NCI-H1694 treated with DMSO at 0.1 percent for 48 hours (cell line): ENCODE measurements at places on chromosomes 12 and 14.

DNA sequence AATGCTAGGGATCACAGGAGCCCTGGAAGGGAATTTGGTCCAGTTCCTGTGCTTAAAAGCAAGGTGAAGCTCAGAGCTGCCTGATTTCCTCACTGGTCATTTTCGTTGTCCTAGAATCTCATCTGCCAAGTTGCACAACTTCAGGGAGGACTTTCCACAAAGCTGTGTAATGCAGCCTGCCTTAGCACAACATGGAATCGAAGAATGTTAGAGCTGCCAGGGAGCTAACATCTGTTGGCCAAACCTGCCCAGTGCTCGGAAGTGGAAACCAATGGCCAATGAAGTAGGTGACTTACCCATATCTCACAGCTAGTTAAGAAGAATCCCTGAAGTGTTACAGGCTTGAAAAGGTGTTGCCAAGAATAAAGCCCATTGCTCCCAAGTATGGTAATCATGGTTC lies 79.9 kb upstream of the SSTR1 start:
- no peak for DNase-seq

DNA sequence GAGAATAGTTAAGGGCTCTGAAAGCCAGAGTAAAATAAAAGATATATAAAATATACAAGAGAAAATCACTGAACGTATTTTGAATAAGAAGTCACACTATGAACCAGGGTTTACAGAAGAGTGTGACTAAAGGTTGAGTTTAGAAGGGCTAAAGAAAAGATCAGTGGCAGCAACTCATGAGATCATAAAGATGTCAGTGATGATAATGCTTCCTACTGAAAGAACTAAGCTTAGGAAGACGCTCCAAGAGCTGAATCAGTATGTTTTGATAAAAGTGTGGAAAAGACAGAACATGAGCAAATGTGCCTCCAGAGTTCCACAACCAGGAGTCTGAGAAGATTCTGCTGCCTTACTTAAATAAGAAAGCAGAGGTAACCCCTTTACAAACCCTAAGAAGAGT lies 74.6 kb downstream of the KITLG start:
- no peak for DNase-seq

- DNase-seq = no peak
Observed at GRCh38 chr12:52952076-52952801, 3.3 kb downstream of the KRT18 start.

DNA sequence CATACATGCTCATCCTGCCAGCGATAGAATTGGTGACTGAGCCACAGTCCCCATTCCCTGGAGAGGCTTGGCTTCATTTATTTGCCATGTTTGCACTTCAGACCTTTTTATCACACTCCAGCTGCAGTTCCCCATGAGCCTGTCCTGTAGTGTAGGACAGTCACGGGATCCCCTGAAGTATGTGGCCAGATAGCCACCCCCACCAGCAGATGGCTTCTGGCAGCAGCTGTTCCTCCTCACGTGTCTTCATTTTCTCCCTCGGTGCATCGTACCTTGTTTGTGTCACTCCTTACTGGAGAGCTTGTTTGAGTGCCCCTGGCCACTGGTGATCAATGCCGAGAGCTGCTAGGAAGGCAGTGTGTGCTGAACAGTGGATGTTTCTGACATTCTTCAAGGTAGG lies 40.2 kb downstream of the UBE3B start:
- DNase-seq = no peak

DNA sequence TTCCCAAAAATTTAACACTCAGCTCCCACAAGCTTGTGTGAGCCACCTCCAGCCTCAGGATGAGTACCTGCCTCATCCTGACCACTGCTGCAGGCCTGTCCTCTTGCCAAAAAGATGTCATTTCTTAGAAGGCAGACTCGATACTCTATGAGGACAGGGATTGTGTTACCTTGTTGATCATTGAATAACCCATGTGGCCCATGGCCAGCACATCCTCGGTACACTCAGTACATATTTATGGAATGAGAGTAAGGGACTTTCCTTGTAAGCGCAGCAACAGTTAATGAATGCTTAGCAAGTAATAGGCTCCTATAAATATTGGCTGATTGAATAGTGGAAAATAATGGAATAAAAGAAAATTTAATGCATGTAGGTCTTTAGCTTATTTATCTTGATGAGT lies 15.3 kb upstream of the DGLUCY start:
- DNase-seq = no peak

- DNase-seq = no peak
Observed at GRCh38 chr14:94089479-94089878, 8.4 kb downstream of the IFI27L1 start.

GRCh38 chr12:72605975-72606374 lies 333.8 kb downstream of the TRHDE start:
- no peak for DNase-seq

DNA sequence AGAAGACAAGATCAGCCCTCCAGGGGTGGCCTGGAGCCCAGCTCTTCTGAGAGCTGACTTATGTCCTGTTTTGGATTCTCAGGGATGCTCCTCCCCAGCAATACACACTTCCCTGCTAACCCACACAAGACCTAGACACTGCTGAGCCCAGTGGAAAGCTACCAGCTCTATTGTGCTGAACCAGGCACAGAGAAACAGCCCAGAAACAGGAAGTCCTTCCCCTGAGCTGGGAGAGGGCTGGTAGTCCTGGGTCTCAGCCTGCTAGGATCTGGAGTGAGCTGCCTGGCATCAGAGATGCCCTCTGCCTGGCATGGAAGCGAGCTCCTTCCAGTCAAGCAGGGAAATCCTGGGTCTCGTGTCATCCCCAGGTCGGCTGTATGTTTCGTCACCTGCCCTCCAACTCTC lies 1.2 kb upstream of the LAG3 start:
- DNase-seq = no peak

DNA sequence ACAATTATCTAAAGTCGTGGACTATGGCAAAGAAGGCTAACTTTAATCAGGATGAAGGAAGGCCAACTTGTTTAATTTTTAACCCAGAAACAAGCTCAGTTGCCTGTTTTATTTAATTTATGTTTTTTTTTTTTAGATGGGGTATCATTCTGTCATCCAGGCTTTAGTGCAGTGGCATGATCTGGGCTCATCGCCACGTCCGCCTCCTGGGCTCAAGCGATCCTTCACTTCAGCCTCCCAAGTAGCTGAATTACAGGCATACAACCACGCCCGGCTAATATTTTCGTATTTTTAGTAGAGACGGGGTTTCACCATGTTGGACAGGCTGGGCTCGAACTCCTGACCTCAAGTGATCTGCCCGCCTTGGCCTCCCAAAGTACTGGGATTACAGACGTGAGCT lies 19.7 kb downstream of the NUDT4 start:
- no peak for DNase-seq

DNA sequence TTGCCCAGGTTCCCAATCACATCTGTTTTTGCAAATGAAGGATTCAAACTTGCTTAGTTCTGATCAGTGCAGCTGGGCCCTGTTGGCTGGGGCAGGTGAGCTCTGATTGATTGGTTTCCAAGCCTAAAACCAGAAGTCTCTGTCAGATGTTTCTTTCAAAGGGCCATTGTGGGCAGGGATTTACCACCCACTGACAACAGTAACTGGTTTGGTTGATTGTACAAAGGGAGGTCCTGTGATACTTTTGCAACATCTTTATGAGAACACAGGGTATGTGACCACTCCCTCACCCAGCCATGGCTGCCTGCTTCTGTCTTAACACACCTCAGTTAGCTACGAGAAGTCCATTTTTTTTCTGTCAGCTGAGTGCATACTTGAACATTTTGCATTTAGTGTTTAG lies 184.1 kb downstream of the FLRT2 start:
- no peak for DNase-seq

GRCh38 chr12:13277293-13277692 lies 80.8 kb downstream of the EMP1 start:
- DNase-seq = no peak

GRCh38 chr14:100549834-100550625 lies 37.2 kb downstream of the BEGAIN start:
- DNase-seq = no peak

DNA sequence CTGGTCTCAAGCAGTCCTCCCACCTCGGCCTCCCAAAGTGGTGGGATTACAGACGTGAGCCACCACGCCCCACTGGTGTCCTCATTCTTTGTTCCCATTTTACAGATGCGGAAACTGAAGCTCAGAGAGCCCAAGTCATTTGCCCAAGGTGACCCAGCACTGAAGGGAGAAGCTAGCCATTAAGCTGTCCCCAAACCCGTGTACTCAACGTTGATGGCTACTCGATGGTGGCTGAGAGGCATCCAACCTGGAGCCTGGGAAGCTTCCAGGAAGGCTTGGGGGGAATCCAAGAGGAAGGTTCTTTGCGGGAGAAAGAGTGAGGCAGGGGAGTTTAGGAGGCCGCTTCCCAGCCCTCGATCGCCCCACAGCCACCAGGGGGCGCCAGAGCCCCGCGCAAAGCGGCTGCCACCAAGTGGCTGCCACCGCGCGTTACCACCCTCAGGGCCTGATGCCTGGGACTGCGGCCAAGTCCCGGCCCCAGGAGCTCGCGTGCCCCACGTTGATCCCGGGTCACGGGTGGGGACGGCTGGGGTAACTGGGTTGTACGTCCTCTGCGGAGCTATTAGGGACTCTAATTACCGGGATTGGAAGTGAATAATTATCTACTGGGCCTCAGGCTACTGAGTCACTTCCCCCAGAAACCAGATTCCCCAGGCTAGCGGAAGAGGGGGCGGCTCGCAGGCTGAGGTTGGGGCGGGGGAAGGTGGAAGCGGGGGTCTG lies 8.8 kb upstream of the SH2B3 start:
- DNase-seq = peak; percentile 42

GRCh38 chr12:12975322-12976077 lies 23.5 kb upstream of the GPRC5D start:
- DNase-seq = no peak

- no peak for DNase-seq
Observed at GRCh38 chr12:117521867-117522266, 160.4 kb upstream of the NOS1 start.

- DNase-seq = no peak
Observed at GRCh38 chr14:74981462-74981782, 21.3 kb upstream of the EIF2B2 start.

- peak; percentile 76 for DNase-seq
Observed at GRCh38 chr12:94712815-94713515, 62.6 kb upstream of the TMCC3 start.

DNA sequence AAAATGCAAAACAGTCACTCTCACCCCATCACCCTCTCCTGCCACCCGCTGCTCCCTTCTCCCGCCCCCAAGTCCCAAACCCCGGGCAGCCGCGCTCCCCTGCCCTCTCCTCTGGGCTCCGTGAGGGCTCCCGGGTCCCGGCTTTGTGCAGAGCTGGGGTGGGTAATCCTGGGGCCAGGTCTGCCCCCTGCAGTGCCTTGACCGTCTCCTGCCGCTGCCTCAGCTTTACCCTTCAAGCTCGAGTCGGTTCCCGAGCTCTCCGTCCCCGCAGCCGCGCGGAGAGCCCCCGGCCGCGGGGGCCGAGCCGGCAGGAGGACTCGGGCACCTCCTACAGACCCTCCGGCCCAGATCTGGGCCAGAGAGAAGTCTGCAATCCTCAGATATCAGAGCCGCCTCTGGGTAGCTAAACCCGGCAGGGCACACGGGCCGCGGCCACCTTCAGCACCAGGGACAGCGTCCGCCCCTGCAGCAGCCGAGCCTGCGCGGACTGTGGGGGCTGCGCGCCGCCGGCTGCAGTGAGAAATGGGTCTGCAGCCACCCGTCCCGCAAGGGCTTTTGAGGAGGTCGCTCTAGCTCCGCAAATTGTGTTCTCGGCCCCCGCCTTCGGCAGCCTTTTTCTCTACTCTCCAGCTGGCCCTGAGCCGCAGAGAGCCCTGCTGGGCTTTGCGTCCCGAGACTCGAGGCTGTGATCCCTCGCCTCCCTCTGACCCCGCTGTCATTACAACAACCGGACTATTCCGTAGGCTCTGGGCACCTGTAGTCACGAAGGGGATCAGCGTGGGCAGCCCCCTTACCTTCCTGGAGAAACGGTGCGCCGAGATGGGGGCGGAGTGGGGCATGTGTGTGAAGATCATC lies 1.2 kb downstream of the PRMT8 start:
- no peak for DNase-seq
